Thoracic aorta (tissue), 2 donors: ENCODE measurements at places on chromosomes 7 and 10.

GRCh38 chr10:11231285-11231684 is 213.6 kb downstream of the CELF2 start:
- DNase-seq, result no peak

DNA sequence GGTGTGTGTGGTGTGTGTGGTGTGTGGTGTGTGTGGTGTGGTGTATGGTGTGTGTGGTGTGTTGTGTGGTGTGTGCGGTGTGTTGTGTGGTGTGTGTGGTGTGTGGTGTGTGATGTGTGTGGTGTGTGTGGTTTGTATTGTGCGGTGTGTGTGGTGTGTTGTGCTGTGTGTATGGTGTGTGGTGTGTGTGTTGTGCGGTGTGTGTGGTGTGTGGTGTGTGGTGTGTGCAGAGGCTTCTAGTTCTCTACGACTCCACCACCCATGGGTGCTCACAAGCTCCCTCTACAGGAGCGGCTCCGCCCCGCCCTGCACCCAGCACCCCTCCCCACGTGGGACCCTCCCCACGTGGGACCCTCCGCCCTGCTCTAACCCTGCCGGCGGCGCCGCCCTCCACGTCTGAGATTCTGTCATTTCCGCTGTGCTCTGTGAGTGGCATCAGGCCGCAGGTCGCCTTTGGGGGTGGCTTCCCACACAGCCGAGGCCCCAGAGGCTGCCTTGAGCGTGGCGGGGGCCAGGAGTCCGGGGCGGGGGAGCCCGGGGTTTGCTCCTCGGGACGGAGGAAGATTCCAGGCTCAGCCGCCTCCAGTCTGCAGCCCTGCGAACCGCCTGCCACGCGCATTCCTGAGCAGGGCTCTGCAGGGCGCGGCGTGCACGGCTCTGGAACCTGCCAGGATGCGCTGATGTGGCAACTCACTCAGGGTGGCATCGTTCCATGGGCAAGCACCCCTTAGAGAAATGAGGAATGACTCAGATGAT is 37.0 kb upstream of the DNAJB6 start:
- no peak for DNase-seq

GRCh38 chr7:71595176-71595575 is 463.2 kb downstream of the GALNT17 start:
- no peak for DNase-seq

DNA sequence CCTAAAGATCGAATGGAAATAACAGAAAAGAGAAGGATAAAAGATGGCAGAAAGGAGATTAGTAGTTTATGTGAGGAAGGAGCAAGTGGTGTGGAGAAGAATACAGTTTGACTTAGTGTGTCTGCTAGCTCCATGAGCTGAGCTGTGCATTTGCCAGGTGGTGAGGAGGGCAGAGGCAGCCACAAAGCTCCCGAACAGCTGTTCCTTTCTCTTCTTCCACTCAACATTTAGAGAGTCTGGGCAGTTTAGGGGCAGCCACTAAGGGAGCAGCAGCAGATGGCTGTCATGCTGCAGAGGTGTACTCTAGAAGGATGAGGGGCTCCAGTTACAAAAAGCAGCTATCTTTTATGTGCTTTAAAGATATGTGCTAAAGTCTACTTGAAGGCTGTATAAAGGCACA is 674.4 kb downstream of the GRM8 start:
- DNase-seq, result no peak

DNA sequence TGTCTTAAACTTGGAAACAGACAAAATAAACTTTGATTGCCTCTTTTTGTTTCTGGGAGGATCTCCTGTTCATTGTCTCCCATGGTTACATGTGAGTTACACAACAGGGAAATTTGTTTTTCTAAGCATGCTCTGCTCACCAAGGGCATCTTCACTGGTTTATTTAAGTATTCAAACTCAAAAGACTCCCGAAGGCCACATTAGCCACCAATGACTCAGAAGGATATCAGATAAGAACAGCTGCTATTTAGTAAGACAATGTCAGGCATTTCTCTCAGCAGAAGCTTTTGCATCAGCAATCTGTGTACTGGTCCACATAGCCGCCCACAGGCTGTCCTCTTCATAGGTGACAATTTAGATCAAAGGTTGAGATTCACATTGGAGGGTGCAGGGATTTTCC is 19.3 kb downstream of the OR6B1 start:
- no peak for DNase-seq

DNA sequence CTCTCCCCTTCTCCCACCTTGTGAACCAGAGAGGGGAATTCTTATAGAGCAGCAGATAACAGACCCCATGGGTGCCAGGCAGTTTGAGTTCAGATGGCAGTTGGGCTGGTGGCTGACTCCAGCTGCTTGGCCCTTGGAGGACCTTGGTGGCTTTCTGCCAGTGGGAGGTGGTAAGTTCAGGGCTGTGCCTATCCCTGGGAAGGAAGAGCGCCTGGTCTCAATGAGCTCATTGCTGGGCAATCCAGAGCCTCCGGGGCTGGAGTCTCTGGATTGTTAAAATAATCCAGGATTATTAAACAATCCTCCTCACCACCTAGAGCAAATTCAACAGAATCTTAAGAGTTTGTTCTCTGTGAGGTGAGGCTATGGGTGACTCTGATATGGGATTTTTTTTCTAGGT is 105.2 kb downstream of the FANK1 start:
- DNase-seq, result no peak

GRCh38 chr7:1978656-1979590 is 253.8 kb downstream of the MAD1L1 start:
- no peak for DNase-seq

DNA sequence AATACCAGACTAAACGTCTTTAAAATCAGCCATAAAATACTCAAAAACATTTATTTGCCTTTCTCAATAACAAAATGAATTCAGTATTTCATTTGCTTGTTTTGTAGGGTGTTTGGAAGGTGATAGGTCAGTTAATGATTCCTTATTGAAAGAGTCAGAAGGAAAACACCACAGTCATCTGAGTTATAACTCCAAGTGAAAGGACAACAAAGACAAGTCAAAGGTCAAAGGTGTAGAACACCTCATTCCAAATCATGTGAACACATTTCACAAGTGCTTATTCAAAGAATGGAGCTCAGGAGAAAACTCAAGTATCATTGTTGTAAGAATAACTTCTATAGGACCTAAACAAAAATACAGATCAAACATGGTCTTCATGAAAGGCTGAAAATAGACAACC is 318.6 kb upstream of the PHF14 start:
- DNase-seq, result no peak

DNA sequence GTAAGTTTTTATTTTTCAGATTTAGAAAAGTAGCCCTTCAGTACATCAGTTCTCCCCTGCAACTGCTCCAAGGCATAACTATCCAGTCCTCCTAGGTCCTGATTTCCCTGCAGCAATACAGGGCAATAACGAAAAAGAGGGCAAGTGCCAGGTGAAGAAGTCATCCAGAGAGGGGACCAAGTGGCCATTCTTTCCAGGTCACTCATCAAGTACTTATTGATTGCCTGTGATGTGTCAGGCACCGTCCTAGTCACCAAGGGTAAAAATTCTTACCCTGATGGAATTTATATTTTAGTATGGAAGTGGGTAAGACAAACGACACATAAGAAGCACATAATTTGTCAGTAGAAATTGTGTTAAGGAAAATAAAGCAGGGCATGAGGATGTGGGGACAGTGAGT is 67.1 kb upstream of the GSDME start:
- DNase-seq, result no peak

- peak; percentile 80 for DNase-seq
These were observed 4.2 kb upstream of the NANOS1 start for GRCh38 chr10:119025336-119025735.

DNA sequence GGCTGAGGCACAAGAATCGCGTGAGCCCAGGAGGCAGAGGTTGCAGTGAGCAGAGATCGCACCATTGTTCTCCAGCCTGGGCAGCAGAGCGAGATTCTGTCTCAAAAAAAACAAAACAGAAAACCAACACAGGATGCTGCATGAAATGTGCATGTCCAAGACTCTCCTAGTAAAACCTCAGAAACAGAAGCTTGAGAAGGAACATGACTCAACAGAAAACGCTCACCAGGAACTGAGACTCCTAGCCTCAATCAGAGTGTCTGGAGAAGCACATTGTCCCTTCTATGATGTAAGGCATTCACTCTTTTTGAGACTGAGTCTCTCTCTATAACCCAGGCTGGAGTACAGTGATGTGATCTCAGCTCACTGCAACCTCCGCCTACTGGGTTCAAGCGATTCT is 168.3 kb downstream of the MYOF start:
- DNase-seq, result no peak

DNA sequence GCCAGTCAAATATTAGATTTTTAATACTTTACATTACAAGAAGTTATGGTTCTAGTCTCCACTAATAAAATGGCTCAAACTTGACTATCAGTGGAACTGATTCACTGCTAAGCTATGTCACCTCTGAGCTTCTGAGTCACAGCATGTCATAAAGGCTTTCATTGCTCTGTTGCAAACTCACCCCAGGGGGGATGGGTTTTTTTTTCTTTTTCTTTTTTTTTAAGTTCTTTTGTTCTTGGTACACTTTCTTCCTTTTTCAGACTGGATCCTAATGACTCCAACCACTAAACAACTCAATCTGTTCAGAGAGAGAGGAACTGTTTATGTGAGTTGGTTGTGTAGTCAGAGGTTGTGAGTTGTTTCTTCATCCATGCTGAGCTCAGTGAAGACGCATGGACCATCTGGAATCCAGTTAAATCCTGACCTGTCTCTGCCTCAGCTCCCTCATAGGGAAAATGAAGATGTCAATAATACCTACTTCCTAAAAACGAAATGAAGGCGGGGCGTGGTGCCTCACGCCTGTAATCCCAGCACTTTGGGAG is 11.0 kb downstream of the MYOF start:
- DNase-seq, result no peak
